ENCODE measurements at places on chromosomes 5 and 9. TPM values are rescaled to one million over a fixed set of nuclear protein-coding genes. Genes with fewer than 3 reads are reported as not detected.

DNA sequence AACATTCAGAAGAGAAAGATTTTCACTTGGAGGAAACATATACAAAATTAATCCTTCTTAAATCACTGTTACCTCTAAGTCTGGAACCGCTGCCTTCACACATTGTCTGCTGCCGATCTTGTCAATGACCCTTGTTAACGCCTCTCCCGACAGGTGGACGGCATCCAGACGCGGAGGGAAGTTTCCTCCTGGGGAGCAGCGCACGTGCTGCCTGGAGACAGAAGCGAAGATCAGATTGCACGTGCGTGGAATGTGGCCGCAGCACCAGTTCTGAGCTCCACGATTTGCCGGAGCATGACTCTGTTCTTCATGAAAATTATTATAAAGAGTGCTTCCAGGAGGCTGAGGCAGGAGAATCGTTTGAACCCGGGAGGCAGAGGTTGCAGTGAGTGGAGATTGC lies 183.6 kb upstream of the IRX4 start:
- DNase-seq = no peak

GAS1 gene
- total RNA-seq = not detected

- DNase-seq = no peak
Observed at GRCh38 chr5:36741128-36741527, 134.7 kb downstream of the SLC1A3 start.

HRH2 gene
- total RNA-seq = not detected

INPP5E gene
- 18.2 TPM for total RNA-seq

DNA sequence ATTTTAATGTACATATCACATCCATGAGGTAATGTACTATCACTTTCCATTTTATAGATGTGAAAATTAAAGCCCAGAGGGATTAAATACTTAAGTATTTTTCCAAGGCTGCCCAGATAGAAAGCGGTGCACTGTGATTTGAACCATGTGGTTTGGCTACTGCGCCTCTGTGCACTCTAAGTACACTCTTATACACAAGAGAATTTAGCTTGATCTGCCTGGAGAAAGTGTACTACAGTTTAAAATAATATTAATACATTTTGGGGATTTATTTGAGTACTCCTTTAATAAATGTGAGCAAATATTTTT lies 360.4 kb upstream of the ACTBL2 start:
- DNase-seq = no peak

All from PC-9 (cell line).